ENCODE measurements at places on chromosomes 12 and 14. TPM values are rescaled to one million over a fixed set of nuclear protein-coding genes. Genes with fewer than 3 reads are reported as not detected.
A peak's percentile ranks its signal among the peaks of the same experiment; 100 is the strongest.

TOMM20L gene
- not detected for total RNA-seq

DNA sequence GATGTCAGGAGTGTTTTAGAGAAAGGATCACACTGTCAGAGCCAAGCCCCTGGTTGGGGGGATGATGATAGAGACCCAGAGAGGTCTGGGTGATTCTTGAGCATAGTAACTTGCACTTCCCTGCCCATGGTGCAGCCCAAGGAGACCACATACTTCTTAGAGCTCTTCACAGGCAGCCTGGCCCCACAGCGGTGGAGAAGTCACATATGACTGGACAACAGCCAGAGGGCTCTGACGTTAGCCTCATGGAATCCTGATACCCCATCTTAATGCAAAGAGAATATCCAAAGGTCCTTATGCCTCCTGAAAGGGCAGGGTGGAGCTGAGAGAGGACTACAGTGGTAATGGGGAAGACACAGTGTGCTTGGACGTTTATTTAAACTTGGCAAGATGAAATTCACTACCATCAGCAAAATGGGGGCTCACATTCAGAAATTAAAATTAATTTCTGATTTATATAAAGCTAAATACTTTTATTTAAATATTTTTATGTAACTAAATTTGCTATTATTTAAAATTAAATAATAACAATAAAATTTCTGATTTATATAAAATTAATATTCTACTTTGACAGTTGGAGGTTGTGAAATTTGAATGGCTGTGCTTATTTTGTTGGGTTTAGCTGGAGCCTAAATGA, 131.3 kb downstream of the KTN1 start:
- DNase-seq: no peak

DNA sequence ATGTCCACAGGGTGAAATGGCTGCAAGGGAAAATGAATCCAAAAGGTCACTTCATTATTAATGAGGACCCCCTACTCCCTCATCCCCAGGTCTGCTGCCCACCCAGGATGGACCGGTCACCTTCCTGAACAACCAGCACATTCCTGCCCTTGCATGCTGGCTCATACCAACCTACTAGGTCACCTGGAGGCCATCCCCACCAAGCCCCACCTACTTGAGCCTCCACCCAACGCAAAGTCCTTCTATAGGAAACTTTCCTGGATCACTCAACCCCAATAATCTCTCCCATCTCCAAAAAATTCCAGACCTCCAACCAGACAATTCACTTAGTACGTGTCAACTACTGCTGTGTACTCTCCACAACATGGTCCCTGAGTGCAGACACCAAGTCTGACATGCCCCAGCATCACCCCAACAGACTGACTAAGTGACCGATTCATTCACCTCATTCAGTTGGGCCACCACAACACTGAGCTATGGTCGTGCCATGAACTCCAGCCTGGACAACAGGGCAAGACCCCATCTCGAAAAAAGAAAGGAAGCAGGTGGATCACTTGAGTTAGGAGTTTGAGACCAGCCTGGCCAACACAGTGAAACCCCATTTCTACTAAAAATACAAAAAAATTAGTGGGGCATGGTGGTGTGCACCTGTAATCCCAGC, 18.1 kb downstream of the CLMN start:
- DNase-seq: no peak

DNA sequence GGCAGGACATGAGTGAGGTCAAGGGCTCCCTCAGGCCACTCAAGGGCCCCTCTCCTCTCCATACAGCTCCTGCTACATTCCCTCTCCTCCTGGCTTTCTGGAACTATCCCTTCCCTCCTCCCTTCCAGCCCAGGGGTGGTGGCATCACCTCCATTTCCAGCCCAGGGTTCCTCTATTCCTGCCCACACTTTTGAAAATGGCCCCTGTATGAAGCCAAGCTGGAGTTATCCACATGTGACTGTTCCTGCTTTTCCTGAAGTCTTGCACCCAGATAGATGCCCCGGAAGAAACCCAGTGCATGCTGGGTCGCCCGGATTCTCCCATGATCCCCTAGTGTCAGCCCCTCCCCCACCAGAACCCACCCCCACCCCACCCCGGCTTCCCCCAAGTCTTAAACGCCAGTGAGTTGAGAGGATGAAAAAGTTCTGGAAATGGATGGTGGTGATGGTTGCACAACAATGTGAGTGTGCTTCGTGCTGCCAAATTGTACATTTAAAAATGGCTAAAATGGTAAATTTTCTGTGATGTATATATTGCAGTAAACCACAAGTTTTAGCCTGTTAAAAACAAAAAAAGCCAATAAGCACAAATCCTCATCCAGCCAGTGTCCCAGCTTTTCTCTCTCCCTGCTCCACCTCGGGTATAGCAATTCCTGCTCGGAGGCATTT, 136.9 kb downstream of the SCARB1 start:
- no peak for DNase-seq

- DNase-seq: no peak
Observed at GRCh38 chr14:103138301-103139131, 15.3 kb downstream of the TNFAIP2 start.

- DNase-seq: no peak
Observed at GRCh38 chr12:123998991-123999359, 26.0 kb downstream of the ZNF664 start.

- no peak for DNase-seq
Observed at GRCh38 chr12:18074001-18074400, 16.0 kb downstream of the RERGL start.

GRCh38 chr14:24700511-24700910, 66.5 kb upstream of the GZMB start:
- DNase-seq: no peak

DNA sequence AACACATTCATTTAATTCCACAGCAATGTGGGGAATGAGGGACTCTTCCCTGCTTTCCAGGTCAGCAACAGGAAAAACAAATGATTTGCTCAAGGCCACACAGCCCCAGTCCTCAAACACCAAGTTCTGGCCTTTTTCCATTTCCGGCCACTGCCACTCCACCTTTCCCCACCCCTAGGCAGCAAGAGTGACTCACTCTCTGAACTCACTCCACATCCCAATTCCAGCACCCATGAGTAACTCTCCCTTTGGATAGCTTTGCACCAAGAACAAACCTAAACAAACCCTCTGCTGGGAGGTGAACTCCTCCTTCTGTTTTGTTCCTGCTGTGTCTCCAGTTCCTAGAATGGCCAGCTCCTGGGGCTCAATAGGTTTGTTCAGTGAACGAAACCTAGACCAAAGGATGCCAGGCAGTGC, 30.4 kb upstream of the PLEKHG6 start:
- DNase-seq: peak; percentile 92

GRCh38 chr14:61335671-61336275, 14.4 kb downstream of the PRKCH start:
- DNase-seq: no peak

DNA sequence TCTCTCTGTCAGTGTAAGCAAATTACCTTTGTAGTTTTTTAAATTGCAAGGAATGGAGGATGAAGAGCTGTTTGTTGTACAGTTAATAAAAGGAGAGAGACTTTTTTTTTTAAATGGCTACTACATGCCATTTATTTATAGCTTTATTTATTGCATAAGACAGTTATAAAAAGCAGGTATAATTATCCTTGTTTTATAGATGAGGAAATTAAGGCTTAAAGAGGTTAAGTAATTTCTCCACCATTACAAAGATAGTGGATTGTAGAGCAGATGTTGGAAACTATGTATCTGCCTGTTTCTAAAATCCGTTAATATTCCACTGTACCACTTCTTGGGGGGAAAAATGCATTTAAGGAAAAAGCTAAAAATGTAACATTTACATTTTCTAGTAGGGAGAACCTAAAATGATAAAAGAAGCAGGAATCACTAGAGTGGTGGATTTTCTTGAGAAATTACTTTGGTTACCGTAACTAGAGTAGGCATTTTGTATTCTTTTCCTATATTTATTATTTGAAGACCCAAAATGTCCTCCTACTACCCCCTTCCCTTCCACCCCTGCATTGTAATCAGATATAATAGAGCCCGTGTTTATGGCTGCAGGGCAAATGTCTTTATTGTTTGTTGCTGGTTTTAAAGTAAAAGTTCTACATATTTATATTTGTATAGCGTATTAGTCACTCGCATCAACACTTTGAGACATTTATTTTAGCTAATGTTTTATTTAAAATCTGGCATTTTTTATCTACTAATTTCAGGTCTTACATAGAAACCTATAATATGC, 2.3 kb downstream of the SNAPC1 start:
- DNase-seq: no peak

GRCh38 chr12:29634057-29634456, 136.6 kb upstream of the OVCH1 start:
- DNase-seq: no peak

DNA sequence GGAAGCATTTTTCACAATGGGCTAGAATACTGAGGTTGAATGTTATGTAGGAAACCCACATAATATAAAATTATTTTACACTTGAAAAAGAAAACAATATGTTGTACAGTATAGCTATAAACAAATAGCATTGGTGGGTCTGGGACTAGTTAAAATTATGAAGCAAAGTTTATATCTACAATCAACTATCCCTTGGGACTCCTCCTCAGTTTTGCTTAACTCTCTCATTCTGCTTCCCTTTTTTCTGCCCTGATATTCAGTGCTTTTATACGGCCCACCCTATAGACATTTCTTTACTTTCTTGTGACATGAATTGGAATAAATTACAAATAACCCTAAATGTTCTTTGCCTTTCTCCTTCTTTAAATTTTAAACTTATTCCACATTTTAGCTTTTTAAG, 300.5 kb downstream of the FBXL14 start:
- DNase-seq: no peak

DBX2 gene
- not detected for total RNA-seq

SELPLG gene
- total RNA-seq: 2.5 TPM

DNA sequence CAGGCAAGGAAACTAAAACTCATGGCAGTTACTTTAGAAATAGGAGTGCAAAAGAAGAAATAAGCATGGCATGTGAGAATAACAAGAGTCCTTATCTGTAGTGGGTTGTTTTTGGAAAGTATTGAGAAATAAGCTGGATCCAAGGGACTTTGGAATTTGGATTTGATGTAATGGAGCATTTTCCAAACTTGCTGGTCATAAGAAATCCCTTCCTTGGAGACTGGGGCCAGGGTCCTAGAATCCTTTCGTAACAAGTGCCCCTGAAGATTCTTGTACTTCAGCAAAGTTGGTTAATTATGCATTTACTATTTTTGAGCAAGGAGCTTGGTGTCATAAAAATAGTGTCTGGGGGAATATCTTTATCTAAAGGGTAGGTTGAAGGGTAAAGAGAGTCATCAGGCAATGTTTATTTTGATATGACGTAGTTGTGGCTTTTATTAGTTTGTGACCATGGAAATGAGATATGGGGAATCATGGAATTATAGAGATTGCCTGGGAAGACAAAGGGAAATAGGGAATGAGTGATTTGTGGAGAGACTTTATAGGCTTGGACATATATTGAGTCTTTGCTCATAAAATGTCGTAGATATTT, 53.9 kb downstream of the WNK1 start:
- DNase-seq: no peak

- DNase-seq: no peak
Observed at GRCh38 chr12:19687371-19687770, 248.1 kb downstream of the AEBP2 start.

EGLN3 gene
- total RNA-seq: 4.5 TPM

- no peak for DNase-seq
Observed at GRCh38 chr14:106511006-106511799, 984.8 kb downstream of the TMEM121 start.

DNA sequence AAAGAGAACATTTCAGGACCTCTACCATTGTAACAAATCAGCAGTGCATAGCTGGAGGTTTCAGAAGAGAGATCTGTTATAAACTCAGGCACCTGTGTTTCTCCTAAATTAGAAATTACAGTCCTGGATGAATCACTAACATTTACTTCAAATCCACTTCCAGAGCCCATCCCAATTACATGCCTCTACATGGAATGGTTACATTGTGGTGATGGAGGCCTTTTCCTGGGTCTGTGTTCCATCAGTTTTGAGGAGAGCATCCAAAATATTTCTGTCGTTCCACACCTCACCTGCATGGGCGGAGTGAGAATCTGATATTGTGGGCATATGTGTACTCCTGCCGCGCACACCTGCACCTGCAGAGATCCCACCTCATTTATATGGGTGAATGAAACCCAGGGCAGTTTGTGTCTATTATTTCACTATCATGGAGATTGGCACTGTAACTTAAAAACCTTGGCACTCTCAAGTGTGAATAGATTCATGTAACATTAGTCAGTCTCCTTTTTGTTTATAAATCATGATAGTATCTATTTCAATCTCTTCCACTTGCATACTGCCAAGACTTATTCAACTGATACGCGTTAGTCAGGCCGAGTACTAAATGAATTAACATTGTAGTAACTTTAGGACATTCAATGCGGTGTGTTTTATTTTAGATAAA, 215.1 kb upstream of the FAR2 start:
- DNase-seq: no peak

PDE3A gene
- 0.03 TPM for total RNA-seq

DNA sequence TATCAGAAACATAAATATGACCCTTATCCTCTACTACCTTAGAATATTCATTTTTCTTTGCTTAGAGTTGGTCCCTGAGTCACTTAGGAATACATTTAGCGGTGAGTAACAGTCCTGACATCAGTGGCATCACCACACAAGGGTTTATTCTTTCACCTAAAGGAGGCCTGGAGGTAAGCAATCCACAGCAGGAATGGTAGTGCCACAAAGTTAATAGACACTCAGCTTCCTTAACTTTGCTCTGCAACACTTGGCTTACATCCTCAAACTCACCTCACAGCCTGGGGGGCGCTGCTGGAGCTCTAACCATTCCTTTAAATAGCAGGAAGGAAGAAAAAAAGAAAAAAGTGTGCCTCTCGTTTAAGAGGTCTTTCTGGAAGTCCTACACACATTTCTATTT, 29.1 kb downstream of the BBOF1 start:
- DNase-seq: no peak

DNA sequence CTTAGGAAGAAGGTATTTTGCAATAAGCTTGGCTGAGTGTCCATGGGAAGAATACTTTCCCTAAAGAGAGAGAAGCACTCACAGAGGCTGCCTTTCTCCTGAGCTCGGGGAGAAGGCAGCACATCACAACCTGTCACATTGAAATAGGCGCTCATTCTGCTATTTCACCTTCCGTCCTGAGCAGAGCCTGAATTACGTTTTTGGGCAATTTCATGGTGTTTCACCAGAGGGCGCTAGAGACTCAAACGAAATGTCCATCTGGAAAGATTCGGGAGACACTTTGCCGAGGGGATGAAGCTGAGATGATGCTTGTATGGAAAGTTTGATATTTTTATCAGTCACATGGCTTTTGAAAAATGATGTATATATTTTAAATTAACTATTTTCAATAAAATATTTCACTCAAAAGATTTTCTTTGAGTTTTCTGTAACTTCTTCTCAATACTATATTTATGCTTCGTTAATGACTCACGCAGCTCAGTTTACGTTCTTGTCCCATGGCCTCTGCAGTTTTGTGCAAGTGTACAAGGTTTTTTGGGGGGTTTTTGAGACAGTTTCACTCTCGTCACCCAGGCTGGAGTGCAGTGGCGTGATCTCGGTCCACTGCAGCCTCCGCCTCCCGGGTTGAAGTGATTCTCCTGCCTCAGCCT, 17.4 kb upstream of the B4GALNT3 start:
- no peak for DNase-seq

ADGRD1 gene
- total RNA-seq: 0.89 TPM
